ENCODE measurements at places on chromosomes 3 and 15.

DNA sequence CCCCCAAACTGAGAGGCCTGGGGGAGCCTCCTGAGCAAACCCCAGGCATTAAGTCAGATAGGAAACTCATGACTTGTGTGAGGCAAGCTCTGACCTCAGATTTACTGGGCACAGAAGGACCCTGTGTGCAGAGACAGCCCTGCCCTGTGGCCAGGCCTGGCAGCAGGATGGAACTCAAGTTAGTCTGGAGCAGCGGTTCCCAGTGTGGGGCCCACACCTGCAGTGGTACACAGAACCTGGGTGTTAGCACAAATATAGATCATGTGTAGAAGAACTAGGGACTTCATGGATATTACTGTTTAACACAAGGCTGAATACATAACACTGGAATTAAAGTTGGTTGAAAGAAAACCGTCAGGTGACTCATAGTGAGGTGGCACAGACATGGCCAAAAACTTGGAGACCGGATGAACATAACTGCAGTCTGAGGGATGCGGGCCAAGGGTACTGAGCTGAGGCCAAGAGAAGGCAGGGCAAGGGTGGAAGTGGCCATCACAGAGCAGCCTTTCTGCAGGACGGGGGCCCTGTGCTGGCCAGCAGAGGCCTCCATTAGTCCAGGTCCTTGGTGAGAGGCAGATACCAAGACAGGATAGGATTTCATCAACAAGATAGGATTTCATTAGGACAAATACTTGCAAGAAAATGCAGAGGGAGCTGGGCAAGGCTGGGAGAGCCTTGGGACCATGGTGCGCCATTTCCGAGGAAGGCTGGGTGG lies 40.9 kb downstream of the IRAK2 start:
- no peak for DNase-seq

- DNase-seq = no peak
These were observed 2.3 kb upstream of the SOX14 start for GRCh38 chr3:137761563-137762503.

DNA sequence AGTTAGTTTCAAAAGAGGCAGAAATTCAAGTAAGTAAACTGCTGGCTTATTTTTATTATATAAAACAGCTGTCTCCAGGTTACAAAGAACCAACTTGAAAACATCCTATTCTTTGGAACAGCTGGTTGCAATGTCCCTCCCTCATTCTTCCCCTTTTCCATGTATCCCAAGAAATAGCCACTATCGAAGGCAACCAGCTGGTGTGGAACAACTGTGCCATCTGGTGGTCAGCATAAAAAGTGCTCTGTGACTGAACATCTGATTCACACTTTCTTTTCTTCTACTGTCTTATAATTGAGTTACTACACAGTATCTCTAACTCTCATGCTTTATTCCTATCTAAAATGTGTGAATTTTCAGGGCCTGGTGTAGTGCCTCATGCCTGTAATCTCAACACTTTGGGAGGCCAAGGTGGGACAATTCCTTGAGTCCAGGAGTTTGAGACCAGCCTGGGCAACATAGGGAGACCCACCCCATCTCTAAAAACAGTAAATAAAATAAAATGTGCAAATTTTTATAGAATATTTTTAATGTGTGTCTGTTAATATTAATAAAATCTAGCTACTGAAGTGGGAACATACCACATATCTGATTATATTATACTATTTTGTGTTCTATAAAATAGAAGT lies 9.6 kb downstream of the OSBPL11 start:
- peak; percentile 40 for DNase-seq

- no peak for DNase-seq
These were observed 494.2 kb downstream of the FOXP1 start for GRCh38 chr3:71089271-71089847.

DNA sequence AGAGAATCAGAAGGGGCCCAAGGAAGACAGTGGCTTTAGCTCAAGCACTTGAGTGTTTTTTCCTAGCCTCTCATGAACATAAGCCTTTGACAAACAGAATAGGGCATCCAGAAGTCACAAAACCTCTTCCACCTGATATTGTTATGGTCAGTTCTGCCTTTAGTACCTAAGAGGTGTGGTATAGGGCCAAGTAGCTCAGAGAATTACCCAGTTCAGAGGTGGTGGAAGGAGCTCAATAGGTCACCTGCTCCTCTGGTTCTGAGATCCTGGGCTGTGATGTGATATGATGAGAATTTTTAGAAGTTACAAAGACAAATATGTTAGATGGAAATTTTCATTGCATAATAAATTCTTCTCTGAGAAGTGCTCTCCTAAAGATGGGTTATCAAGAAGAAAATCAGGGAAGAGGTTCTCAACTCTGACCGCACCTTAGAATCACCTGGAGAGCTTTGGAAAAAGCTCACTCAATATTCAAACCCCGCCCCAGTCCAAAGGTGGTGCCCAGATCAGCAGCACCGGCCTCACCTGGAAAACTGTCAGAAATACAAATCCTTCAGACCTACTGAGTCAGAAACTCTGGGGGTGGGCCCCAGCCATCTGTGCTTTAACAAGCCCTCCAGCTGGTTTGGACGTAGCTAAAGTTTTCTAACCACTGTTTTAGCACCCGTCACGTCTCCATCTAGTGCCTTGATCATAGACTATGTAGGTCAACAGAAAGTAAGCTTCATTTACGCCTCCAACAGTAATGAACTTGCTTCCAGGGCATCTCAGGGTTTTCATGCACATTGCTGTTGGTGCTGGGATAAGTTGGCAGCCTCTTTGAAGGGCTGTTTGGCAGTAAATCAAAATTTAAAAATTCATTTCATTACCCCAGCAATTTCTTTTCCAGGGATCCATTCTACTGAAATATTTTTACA lies 101.3 kb downstream of the MYH15 start:
- no peak for DNase-seq

GRCh38 chr3:40780925-40781406 lies 256.2 kb downstream of the ZNF621 start:
- peak; percentile 46 for DNase-seq

DNA sequence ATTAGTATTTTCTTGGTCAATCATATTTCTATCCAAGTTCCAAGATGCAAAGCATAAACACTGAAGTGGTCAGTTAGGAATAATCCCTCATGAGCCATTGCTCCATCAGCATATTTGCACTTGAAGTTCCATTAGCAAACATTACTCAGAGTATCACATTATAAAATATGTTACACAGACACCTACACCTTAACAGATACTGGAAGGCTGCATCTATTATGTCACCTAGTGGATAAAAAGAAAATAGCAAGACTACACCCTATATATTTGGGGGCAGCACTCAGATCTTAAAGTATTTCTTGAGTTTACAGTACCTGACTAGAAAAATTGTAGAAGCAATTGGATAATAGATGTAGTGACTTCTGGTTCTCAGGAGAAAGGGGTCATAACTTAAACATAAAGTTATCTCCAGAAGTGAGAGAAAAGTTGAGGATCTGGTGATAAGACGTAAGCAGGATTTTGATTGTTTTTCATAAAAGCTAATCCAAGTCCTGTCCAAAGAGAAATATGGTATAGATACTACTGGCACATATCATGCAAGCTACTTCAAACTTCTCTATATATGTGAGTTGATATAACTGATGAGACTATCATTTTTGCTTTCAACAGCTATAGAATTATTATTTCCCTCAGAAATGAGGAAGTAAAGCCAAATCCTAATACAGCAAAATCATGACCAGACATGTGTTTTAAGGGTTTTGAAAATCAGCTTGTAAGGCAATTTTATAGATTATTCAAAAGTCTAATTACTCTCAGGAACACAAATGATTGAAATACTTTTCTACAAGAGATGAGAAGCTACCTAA lies 422.2 kb downstream of the GBE1 start:
- peak; percentile 44 for DNase-seq
